ENCODE measurements at places on chromosomes 5 and 9. TPM values are rescaled to one million over a fixed set of nuclear protein-coding genes. Genes with fewer than 3 reads are reported as not detected.

Gene ZNF608
- polyA plus RNA-seq, result 5.9 TPM

Gene ECPAS
- 28.1 TPM for polyA plus RNA-seq

GRCh38 chr9:120891884-120892747, 15.1 kb upstream of the PHF19 start:
- no peak for DNase-seq

- no peak for DNase-seq
These were observed 118.7 kb upstream of the SGCD start for GRCh38 chr5:156208271-156208670.

GRCh38 chr9:82604947-82605656, 457.8 kb downstream of the RASEF start:
- DNase-seq, result no peak

DNA sequence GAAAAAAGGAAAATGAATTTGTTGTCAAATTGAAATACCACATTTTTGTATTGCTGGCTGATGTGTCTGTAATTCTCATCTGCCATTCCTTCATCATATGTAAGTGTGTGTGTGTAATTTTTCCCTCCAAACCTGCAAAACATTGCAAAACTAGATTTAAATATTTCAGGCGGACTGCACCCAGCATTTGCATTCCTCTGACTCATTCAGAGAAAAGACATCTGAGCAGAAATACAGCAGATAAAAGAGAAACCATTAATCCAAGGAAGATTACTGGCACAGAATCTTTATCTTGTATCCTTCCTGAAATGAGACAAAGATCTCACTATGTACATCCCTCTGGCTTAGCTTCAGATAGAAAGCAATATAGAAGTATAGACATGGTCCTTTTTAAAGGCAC, 275.3 kb downstream of the TMEM38B start:
- no peak for DNase-seq

DNA sequence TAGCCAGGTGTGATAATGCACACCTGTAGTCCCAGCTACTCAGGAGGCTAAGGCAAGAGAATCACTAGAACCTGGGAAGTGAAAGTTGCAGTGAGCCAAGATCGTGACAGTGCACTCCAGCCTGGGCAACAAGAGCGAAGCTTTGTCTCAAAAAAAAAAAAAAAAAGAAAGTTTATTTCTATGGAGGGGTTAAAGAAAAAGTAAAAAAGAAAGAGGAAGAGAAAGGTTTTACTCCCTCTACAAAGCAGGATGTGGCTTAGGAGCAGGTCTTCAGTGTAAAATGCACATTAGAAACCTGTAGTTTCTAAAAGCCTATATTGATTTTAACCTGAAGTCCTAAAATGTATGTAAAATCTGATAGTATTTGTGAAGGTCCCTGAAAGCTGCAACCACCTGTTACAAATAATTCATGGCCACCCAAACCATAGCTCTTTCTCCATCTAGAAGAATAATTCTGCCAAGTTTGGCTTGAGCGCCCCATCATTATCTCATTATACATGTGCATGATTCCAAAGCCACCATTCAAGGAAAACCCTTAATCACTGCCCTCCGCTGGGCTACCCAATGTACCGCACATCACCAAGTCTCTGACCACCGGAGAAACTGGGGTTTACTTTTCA, 3.4 kb downstream of the FNBP1 start:
- no peak for DNase-seq

DNA sequence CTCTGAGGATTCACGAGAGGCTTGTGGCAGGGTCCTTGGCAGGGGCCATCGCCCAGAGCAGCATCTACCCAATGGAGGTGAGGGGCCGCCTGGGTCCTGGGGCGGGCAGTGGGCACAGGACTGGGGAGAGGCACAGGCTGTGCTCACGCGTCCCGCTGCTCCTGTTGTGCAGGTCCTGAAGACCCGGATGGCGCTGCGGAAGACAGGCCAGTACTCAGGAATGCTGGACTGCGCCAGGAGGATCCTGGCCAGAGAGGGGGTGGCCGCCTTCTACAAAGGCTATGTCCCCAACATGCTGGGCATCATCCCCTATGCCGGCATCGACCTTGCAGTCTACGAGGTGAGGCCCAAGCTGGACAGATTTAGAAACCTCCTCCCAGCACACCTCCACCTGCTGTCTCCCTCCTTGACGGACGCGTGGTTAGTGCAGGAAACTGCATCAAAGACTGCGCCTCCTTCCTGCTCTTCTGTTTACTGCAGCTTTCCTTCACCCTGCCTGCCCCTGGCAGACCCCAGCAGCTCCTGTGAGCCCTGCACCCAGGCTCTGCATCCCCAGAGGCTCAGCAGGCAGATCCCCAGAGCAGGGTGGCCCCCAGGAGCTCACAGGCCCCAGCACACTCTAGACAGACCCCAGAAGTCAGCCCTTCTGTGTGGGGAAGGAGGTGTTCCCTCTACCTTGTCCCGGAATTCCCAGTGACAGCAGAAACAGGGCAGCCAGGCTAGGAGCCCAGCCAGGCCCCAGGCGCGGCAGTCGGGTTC, 21.2 kb downstream of the PTGES2 start:
- DNase-seq, result peak; percentile 74

- no peak for DNase-seq
These were observed 27.2 kb downstream of the AHRR start for GRCh38 chr5:348726-349125.

DNA sequence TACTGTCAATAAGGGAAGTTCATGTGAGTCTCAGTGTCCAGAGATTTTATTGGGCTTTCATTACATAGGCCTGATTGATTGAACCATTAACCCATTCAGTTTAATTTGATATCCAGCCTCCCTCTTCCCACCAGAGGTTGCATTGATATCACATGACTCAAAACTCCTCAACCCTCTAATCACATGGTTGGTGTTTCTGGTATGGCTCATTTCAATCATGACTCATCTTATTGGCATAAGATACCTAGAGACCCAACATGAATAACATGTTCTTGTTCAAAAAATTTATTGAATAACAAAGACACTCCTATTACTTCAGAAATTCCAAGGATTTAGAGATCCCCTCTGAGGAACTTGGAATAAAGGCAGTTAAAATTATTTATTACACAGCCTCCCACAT, 982.2 kb downstream of the TLE1 start:
- no peak for DNase-seq

GRCh38 chr9:216866-217265, 2.2 kb downstream of the DOCK8 start:
- no peak for DNase-seq

Gene WDR38
- not detected for polyA plus RNA-seq

GRCh38 chr5:56631719-56632118, 183.6 kb upstream of the MAP3K1 start:
- DNase-seq, result no peak

Gene SVEP1
- 1.1 TPM for polyA plus RNA-seq

GRCh38 chr9:14314424-14314928, 535 bp upstream of the NFIB start:
- DNase-seq, result peak; percentile 93

- DNase-seq, result no peak
These were observed 554.8 kb downstream of the BNC2 start for GRCh38 chr9:16315720-16316119.

- no peak for DNase-seq
These were observed 603.0 kb downstream of the BNC2 start for GRCh38 chr9:16267281-16268066.
